ENCODE measurements at places on chromosomes 3 and 15. TPM values are rescaled to one million over a fixed set of nuclear protein-coding genes. Genes with fewer than 3 reads are reported as not detected.
A peak's percentile ranks its signal among the peaks of the same experiment; 100 is the strongest.

DNA sequence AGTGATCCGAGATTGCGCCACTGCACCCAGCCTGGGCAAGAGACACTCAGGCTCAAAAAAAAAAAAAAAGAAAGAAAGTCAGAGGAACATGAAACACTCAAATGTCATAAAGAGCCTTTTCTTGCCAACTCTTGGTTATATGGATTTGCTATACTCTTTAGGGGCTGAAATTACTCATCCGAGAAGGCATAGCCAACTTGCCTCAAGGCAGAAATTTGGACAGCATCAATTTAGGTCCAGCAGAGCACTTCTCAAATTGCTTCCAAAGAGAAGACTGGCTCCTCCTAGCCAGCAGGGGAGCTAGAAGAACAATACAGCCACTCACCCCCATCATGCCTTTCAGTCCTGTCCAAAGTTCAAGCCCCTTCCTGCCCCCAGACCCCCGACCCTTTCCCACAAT lies 43.8 kb downstream of the OSBPL10 start:
- DNase-seq, result no peak
- H3K36me3 ChIP-seq, result no peaks in the 10 kb centered on the region
- no peaks in the 10 kb centered on the region for H3K4me1 ChIP-seq

GRCh38 chr3:4606911-4607310 lies 113.8 kb downstream of the ITPR1 start:
- H3K4me3 ChIP-seq, result no peak overlapping the region
- peaks cover 3% of the 10 kb centered on the region for H3K4me1 ChIP-seq
- H3K27ac ChIP-seq, result no peak overlapping the region
- DNase-seq, result no peak

- H3K4me1 ChIP-seq, result no peaks in the 10 kb centered on the region
- no peak for DNase-seq
- H3K4me3 ChIP-seq, result no peak overlapping the region
- no peaks in the 10 kb centered on the region for H3K36me3 ChIP-seq
Observed at GRCh38 chr3:151726016-151726415, 7.7 kb upstream of the AADACL2 start.

- H3K36me3 ChIP-seq, result no peaks in the 10 kb centered on the region
- H3K4me1 ChIP-seq, result no peaks in the 10 kb centered on the region
- no peak overlapping the region for H3K27ac ChIP-seq
- peak; percentile 37 for DNase-seq
Observed at GRCh38 chr15:92294759-92295158, 98.9 kb upstream of the ST8SIA2 start.

GRCh38 chr3:43317461-43318316 lies 31.3 kb downstream of the SNRK start:
- no peaks in the 10 kb centered on the region for H3K27me3 ChIP-seq
- peak; percentile 54 for DNase-seq
- no peaks in the 10 kb centered on the region for H3K36me3 ChIP-seq
- H3K27ac ChIP-seq, result peak overlapping the region; percentile 10

- peak; percentile 93 for DNase-seq
- peaks cover 25% of the 10 kb centered on the region for H3K36me3 ChIP-seq
- H3K27me3 ChIP-seq, result no peaks in the 10 kb centered on the region
- H3K4me3 ChIP-seq, result no peak overlapping the region
- H3K4me1 ChIP-seq, result peaks cover 38% of the 10 kb centered on the region
- H3K27ac ChIP-seq, result no peak overlapping the region
Observed at GRCh38 chr15:64693134-64693533, 82.3 kb downstream of the RBPMS2 start.

GRCh38 chr15:69081310-69082004 lies 67.0 kb downstream of the NOX5 start:
- peak overlapping the region; percentile 86 for H3K27ac ChIP-seq
- DNase-seq, result peak; percentile 86
- no peaks in the 10 kb centered on the region for H3K27me3 ChIP-seq
- no peak overlapping the region for H3K4me3 ChIP-seq
- no peaks in the 10 kb centered on the region for H3K36me3 ChIP-seq

DNA sequence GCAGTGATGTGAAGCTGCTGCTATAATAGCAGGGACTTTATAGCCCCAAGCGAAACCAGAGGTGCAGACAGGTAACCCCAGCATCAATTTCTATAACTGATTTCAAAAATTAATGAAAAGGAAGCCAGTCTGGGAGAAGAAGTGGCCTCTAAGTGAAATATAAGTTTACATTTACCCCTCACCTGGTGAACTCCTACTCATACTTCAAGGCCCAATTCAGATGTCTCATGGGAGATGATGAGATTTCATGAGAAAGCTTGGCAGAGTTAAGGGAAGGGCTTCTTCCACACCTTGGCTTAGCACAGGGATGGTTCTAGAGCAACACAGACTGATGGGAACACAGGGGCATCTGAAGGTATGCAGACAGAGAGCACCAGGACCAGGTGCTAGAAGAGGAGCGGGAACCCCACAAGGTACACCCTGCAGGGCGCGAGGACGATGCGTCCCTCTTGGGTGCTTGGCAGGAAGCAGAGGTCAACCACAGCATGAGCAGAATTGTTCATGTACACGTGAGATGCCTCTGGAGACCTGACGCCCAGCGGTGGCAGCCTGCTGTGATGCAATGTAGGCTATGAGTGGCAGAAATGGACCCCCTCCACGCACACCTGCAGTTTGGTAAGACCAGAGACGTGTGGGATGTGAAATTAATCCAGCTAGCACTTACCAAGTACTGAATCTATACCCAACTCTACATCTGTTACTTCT lies 102.9 kb downstream of the SRGAP3 start:
- DNase-seq, result no peak
- no peak overlapping the region for H3K27ac ChIP-seq
- peaks cover 6% of the 10 kb centered on the region for H3K36me3 ChIP-seq
- H3K27me3 ChIP-seq, result no peaks in the 10 kb centered on the region
- H3K4me1 ChIP-seq, result peaks cover 38% of the 10 kb centered on the region

GRCh38 chr15:72227720-72228119 lies 3.3 kb downstream of the PKM start:
- H3K36me3 ChIP-seq, result no peaks in the 10 kb centered on the region
- H3K27me3 ChIP-seq, result no peaks in the 10 kb centered on the region
- H3K27ac ChIP-seq, result peak overlapping the region; percentile 86
- H3K4me3 ChIP-seq, result no peak overlapping the region

DNA sequence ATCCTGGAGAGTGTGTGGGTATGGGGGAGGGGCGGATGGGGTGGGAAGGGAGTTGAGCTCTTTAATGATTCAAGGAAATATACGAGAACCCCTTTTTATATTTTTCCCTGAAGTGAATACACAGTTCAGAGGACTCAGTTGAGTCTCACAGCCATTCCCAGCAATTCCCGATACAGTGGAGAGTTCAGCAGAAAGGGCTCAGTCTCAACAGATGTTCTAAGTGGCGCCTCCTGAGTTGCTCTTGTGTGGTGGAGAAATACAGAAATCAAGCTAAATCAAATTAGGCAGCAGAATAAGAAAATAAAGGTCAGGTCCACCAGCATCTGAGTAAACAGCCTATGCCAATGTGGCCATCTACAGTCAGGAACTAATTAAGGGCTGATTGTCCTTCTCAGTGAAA lies 372.1 kb downstream of the NR2F2 start:
- H3K36me3 ChIP-seq, result no peaks in the 10 kb centered on the region
- H3K27ac ChIP-seq, result no peak overlapping the region
- no peaks in the 10 kb centered on the region for H3K4me1 ChIP-seq
- no peak overlapping the region for H3K4me3 ChIP-seq

GRCh38 chr15:99965376-99965775 lies 232.1 kb upstream of the LYSMD4 start:
- DNase-seq, result no peak
- no peak overlapping the region for H3K27ac ChIP-seq
- H3K4me1 ChIP-seq, result no peaks in the 10 kb centered on the region
- H3K4me3 ChIP-seq, result no peak overlapping the region
- H3K36me3 ChIP-seq, result no peaks in the 10 kb centered on the region

GRCh38 chr3:149523512-149524299 lies 49.2 kb downstream of the TM4SF4 start:
- no peak overlapping the region for H3K4me3 ChIP-seq
- no peak for DNase-seq
- no peaks in the 10 kb centered on the region for H3K4me1 ChIP-seq
- H3K27me3 ChIP-seq, result no peaks in the 10 kb centered on the region
- peak overlapping the region; percentile 39 for H3K27ac ChIP-seq

- H3K27ac ChIP-seq, result no peak overlapping the region
- H3K27me3 ChIP-seq, result no peaks in the 10 kb centered on the region
- peaks cover 5% of the 10 kb centered on the region for H3K4me1 ChIP-seq
Observed at GRCh38 chr3:155554777-155555451, 190.0 kb downstream of the PLCH1 start.

DNA sequence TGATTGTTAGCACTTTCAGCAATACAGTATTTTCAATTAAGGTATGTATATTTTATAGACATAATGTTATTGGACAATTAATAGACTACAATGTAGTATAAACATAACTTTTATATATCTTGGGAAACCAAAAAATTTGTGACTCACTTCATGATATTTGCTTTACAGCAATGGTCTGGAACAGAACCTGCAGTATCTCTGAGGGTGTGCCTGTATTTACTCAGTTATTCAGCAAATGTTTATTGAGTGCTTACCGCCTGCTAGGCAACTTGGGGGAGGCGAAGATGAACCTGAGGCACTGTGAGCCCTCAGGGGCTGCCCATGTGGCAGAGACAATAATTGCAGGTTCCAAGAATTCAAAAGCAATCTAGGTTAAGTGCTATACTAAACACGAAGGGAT lies 144.8 kb downstream of the GABRB3 start:
- H3K27me3 ChIP-seq, result no peaks in the 10 kb centered on the region
- H3K4me1 ChIP-seq, result no peaks in the 10 kb centered on the region
- no peaks in the 10 kb centered on the region for H3K36me3 ChIP-seq
- H3K27ac ChIP-seq, result no peak overlapping the region

KY gene
- 0.06 TPM for total RNA-seq

AGBL1 gene
- total RNA-seq, result 8.7 TPM

CELF6 gene
- 2.1 TPM for total RNA-seq

All from lung (tissue), 17 donors.